ENCODE measurements at places on chromosomes 4 and X.

- no peak for DNase-seq
Observed at GRCh38 chrX:150211988-150212387, 151.1 kb upstream of the MAMLD1 start.

GRCh38 chr4:69089388-69089787, 6.9 kb upstream of the UGT2B7 start:
- DNase-seq: no peak

DNA sequence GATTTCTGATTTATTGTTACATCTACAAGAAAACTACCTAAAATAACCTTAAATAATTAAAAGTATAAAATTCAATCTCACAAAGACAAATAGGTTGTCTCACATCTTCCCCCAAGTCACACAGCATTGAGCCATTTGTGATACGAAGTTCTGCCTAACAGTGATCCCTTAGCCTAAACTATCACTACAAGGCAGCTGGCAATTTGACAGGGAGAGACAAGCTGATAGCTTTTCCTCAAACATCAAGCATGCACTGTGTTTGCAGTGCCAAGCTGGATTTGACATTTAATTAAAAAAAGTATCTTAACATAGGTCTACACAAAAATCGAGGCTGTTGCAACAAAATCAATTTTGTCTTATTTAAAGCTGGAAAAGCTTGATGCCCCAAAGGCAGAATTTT, 464.7 kb upstream of the TRAM1L1 start:
- DNase-seq: no peak

GRCh38 chrX:44343412-44344141, at the start of gene EFHC2:
TSS of gene EFHC2 (minus strand) at chrX:44343672. CDS start at chrX:44343588, 84 bp downstream.
- DNase-seq: peak; percentile 32

DNA sequence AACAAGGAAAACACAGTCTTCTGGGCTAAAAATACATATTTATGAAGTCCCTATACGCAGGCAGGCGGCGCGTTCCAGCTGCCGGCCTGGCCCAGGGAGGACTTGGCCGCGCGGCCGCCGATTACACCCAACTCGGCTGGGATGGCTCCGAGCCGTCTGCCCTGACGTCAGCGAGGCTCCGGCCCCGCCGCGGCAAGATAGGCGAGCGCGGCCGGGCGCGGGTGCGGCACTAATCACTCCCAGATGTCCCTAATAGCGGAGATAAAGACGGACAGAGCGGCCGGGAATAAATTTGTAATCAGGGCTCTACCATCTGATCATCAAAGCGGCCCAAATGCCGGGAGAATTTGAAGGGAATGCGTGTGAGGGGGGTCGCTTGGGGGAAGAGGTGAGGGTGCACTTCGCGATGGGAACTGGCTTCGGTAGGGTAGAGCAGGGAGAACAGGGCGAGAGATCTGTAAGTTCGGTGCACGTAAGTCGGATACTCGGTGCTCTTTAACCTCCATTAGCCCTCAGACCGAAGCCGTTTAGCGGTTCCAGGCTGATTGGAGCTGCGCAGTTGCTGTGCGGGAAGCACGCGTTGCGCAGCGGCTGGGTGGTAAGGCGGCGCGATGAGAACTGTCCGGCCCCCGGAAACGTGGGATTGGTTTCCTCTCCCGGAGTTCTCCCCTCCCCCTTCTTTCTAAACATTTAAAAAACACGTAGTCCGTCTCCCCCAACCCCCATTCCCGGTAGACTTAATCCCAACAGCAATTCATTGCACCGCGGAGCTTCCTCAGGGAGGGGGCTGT, 7.7 kb downstream of the HAND2 start:
- no peak for DNase-seq

- DNase-seq: no peak
Observed at GRCh38 chrX:148522006-148522405, 21.6 kb downstream of the AFF2 start.

- no peak for DNase-seq
Observed at GRCh38 chrX:38982370-38982769, 181.1 kb downstream of the MID1IP1 start.

DNA sequence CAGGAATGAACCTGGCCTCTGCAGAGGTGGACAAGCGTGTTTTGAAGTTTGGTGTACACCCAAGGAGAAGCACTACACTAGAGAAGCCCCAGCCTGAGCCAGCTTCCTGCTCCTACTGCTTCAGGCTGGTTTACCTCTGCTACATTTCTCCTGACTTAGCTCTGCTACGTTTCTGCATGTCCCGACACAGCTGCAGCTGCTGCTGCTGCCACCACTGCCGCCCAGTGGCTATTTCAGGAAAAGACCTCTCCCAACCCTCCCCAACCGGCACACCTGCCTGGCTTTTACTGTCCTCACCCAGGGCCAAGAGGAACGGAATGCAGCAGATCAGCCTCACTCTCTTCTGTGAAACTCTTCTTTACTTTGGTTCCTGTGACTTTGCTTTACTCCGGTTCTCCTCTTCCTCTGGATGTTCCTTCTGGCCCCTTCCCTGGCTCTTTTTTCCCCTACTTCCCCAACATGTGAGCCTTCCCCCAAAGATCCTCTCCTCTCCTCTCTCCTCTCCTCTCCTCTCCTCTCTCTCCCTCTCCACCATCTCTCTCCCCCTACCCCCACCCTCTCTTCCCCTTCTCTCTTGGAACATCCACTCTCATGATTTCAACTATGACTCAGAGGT, 3.1 kb upstream of the P2RY4 start:
- no peak for DNase-seq

- no peak for DNase-seq
Observed at GRCh38 chr4:108693211-108693610, 42.8 kb downstream of the OSTC start.

GRCh38 chrX:22952010-22952409, 47.8 kb upstream of the DDX53 start:
- no peak for DNase-seq

- no peak for DNase-seq
Observed at GRCh38 chr4:132982151-132982550, 166.9 kb upstream of the PCDH10 start.

GRCh38 chr4:86670298-86670697, 76.2 kb downstream of the PTPN13 start:
- no peak for DNase-seq

- no peak for DNase-seq
Observed at GRCh38 chr4:73381214-73381613, 22.9 kb upstream of the ALB start.

DNA sequence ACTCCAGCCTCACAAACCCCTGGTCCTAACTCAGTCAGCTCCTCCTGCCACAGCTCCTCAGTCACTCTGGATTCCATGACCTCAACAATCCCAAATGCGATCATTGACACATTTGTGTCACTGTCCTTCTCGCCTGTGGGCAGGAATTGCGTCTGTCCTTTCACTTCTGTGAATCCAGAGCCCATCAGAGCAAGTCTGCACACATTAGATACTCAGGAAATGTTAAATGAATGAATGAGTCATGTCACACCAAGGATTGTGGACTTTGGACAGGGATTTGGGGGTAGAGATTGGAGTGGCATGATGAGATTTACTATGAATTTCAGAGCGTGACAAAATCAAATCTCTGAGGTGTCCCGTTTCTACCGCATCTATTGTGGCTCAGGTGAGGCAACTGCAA, 11.8 kb upstream of the CLDN24 start:
- no peak for DNase-seq

DNA sequence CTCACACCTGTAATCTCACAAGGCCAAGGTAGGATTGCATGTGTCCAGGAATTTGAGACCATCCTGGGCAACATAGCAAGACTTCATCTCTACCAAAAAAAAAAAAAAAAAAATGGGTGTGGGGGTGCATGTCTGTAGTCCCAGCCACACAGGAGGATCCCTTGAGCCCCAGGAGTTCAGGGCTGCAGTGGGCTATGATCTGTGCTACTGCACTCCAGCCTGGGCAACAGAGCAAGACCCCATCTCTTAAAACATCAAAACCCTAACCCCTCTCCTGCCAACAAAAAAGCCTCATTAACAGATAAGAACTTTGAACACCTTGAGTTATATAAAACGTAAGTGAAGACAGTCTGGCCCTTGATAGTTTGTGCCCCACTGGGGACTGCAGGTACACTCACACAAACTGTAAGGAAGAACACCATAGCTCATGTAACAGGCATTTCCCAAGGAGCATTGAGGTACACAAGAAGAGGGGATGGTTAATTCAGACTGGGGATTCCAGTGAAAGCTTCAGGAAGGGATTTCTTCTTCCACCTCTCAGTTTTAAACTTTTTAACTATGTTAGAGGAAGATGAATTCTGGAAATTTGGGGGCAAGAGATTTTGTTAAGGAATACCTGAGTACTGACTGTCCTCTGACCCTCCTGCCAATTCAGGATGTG, 34.7 kb downstream of the RBPJ start:
- no peak for DNase-seq

DNA sequence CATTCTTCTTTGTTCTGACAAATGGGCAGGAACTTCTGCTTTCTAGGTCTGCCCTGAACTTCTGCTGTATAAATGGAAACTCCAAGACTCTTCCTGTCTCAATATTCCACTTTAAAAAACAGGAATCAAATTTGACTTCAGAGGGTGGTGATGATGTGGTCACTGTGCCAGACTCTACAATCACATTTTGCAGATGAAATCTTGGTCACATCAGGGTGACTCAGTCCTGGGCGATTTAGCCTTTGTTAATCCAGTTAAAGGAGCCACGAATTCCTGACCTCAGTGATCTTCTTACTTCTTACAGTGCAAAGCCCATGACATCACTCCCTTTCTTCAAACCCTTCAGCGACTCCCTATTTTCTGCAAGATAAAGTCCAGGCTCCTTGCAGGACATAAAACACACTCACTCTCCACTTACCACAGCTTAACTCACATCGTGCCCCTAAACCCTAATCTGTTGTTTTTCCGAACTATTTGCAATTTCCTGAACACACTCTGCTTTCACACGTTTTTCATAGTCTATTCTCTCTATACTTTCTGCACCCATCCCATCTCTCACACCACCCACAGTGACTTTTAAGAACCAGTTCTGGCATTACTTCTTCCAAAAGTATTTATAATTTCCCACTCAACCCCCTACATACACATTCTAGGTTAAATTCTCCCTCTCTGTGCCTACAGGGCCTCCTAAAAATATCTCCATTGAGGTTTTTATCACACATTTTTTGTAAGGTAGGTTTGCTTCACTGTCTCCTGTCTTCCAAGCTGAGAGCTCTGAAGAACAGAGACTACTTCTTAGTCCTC, 11.1 kb downstream of the GASK1B start:
- no peak for DNase-seq

DNA sequence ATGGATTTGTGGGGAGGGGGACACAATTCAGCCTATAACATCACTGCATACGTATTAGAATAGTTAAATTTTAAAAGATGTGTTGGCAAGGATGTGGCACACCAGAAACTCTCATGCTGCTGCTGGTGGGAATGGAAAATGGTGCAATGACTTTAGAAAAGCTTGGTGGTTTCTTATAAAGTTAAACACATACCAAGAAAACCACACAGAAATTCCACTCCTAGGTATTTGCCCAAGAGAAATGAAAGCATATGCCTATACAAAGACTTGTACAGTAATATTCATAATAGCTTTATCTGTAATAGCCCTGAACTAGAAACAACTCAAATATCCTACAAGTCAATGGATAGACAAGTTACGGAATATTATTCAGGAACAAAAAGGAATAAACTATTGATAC, 71.3 kb upstream of the PDHA1 start:
- no peak for DNase-seq

- no peak for DNase-seq
Observed at GRCh38 chrX:46044486-46044885, 500.7 kb downstream of the ZNF674 start.

DNA sequence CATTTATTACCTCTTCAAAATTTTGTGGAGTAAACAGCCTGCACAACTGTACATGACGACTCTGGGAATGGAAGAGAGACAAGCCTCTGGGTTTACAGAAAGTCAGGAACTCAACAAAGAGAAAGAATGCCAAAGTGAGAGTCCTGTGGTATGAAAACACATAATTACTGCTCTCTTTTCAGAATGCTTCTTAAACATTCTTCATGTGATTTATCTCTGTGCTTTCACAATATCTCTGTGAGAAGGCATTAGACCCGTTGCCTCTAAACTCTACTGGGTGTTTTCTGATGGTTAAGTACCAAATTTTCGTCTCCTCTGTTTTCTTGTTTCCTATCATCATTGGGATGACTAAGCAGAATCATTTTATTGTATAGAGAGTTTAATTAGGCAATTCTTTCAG, 966.6 kb upstream of the SLIT2 start:
- DNase-seq: no peak

- no peak for DNase-seq
Observed at GRCh38 chr4:157896726-157897125, 276.1 kb downstream of the GASK1B start.

DNA sequence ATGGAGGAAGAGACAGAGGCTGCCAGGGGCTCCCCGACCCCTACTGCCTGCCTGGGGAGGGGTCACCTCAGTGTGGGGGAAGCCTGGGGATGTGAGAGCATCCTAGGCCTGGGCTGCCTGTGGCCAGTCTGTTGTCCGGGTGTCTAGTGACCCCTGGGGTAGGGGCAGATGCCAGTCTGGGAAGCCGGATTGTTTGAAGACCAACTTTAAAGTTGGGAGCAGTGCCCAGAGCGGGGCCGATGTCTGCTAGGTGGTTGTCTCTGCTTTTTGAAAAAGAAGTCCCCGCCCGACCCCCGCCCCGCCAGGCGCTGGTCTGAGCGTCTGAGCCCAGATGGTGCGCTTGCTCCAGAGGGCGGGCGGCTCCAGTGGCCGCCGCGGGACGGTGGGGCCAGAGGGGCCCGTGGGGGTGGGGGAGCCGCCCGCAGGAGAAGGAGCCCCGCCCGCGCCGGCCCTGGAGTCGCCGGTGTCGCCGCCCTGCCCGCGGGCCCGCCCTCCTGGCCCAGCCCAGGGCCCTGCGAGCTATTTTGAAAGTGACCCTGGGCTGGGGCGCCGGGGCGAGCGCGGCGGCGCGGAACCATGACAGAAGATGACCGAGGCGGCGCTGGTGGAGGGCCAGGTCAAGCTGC, at the start of gene DOK7:
Gene DOK7, plus strand, starts transcription at position 517 of the 626 bp plus-strand sequence. Its CDS starts 70 bp downstream, at position 587.
- DNase-seq: no peak

DNA sequence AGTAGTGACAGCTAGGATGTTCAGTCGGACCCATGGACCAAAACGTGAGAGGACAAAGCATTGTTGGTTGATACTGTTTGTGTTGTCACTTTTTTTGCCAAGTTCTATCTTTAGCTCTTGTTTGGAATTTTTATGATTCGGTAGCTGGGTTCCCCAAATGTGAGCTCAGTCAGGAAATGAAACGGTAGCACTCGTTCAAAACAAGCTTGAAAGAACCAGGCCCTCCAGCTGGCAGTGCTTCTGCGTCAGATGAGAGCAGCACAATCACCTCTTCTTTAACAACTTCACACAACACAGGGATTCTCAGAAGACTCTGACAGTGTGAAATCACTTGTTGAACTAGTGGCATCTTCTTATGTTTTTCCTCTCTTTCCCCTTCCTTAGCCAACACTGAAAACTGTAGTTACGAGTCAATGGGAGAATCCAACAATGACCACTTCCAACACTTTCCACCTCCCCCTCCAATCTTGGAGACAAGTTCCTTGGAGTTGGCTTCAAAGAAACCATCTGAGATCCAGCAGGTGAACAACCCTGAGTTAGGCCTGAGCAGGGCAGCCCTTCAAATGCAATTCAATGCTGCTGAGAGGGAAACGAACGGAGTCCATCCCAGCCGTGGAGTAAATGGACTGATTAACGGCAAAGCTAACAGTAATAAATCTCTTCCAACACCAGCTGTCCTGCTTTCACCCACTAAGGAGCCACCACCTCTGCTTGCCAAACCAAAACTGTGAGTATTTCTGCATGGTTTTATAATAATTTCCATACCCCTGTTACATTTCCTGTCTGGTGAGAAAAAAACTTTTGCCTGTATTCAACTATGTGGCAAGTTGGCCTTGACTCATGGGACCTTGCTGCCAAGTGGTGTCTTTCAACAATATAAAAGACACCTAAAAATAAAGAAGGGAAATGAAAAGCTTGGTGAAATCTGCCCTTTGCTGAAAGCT, 214.6 kb downstream of the PALLD start:
- no peak for DNase-seq
